Osteocyte (in vitro differentiated cells): ENCODE measurements at places on chromosomes 11 and 22. TPM values are rescaled to one million over a fixed set of nuclear protein-coding genes. Genes with fewer than 3 reads are reported as not detected.

- H3K36me3 ChIP-seq: no peaks in the 10 kb centered on the region
- H3K4me3 ChIP-seq: no peak overlapping the region
- H3K4me1 ChIP-seq: no peaks in the 10 kb centered on the region
- no peaks in the 10 kb centered on the region for H3K27me3 ChIP-seq
- H3K27ac ChIP-seq: no peak overlapping the region
These were observed 15.7 kb upstream of the NXPE4 start for GRCh38 chr11:114610984-114611944.

DNA sequence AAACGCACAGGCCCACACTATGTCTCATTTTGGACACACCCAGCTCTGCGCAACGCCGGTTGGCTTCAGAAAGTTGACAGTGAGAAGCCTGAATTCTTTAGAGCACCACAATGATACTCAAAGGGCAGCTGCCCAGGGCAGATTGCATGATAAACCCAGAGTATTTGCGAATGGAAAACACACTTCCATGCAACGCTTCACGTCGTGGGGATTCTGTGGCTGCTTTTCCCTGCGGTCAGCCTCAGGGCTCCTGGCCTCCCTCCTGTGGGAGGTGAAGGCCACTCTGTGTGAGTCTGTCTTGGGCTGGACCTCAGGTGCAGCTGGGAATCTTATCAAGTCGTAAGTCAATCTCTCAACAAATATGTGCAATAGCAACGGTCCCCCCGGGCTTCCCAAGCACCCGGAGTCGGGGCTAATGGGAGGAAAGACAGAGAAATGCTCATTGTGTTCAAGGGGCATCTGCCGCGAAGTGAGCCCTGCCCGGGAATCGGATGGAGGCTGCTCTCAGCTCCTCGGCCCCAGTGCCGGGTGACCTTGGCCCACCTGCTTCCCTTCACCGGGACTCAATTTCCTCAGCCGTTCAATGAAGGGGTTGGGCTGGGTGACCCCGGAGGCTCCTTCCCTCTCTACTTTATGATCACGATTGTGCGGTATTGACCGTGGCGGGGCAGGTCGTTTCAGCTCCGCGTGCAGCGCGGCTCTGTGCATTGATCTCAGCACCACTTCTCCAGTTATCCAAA lies 623.6 kb downstream of the BRD1 start:
- no peak overlapping the region for H3K27ac ChIP-seq
- H3K4me3 ChIP-seq: no peak overlapping the region
- no peaks in the 10 kb centered on the region for H3K36me3 ChIP-seq
- peak; percentile 64 for DNase-seq

DNA sequence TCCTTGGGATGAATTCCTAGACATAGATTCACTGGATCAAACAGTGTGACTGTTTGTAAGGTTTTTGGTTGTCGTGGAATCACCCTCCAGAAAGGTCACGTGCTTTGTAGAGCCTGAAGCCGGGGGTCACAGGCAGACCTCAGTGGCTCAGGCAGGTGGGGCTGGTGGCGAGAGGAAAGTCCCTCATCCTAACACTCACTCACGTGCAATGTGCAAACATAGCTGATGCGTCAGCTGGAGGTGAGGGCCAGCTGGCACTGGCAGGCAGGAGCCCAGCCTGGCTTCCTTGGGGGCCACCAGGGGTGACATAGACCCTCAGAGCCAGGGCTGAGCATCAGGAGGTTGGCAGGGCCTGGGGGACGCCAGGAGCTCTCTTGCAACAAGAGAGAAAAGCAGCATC lies 90.0 kb downstream of the ARHGAP8 start:
- no peaks in the 10 kb centered on the region for H3K4me1 ChIP-seq
- no peaks in the 10 kb centered on the region for H3K27me3 ChIP-seq
- H3K27ac ChIP-seq: no peak overlapping the region
- no peak for DNase-seq
- H3K4me3 ChIP-seq: no peak overlapping the region
- no peaks in the 10 kb centered on the region for H3K36me3 ChIP-seq

GRCh38 chr22:31329029-31329428 lies 17.1 kb downstream of the PATZ1 start:
- no peak overlapping the region for H3K27ac ChIP-seq
- no peak overlapping the region for H3K4me3 ChIP-seq
- H3K36me3 ChIP-seq: peaks cover 50% of the 10 kb centered on the region
- DNase-seq: no peak

DNA sequence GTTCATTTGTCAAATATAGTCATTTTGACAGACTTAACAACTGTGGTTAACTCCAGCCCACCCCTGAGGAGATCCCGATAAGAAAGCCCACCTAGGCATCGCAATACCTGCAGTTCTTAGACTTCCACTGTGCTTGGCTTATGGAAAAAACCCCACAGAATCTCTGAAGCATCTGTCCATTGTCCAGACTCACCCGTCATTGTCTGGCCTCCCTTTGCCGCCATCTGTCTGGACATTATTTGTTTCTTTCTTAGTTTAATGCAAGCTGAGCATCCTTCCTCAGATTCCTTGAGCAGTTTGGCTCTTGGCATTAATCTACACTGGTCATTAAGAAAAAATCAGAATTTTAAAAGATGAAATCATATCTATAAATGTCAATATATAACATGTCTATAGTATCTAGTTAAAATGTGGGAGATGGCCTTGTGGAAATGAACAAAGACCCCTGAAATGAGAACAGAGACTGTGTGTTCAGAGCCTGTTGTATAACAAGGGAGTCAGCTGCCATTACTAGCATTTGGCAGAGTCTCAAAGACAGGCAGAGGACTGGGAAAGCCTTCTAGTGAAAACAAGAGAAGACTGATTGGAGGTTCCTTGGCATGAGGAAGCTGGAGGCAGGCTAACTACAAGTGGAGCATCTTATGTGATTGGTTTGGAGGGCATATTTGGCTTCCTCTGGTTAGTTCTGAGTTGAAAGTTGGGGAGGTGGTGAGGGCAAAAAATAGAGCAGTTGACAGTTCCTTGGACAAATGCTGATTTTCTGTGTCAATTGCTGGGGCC lies 80.4 kb downstream of the SPON1 start:
- no peak overlapping the region for H3K27ac ChIP-seq
- no peaks in the 10 kb centered on the region for H3K36me3 ChIP-seq
- H3K27me3 ChIP-seq: peaks cover 4% of the 10 kb centered on the region
- no peak for DNase-seq

- no peak overlapping the region for H3K4me3 ChIP-seq
- H3K27ac ChIP-seq: no peak overlapping the region
- DNase-seq: no peak
- peaks cover 71% of the 10 kb centered on the region for H3K27me3 ChIP-seq
- H3K36me3 ChIP-seq: no peaks in the 10 kb centered on the region
These were observed 186.8 kb upstream of the CADM1 start for GRCh38 chr11:115691030-115691429.

GRCh38 chr22:24186352-24186740 lies 5.1 kb downstream of the SUSD2 start:
- no peak overlapping the region for H3K27ac ChIP-seq
- no peaks in the 10 kb centered on the region for H3K36me3 ChIP-seq
- DNase-seq: peak; percentile 82

DNA sequence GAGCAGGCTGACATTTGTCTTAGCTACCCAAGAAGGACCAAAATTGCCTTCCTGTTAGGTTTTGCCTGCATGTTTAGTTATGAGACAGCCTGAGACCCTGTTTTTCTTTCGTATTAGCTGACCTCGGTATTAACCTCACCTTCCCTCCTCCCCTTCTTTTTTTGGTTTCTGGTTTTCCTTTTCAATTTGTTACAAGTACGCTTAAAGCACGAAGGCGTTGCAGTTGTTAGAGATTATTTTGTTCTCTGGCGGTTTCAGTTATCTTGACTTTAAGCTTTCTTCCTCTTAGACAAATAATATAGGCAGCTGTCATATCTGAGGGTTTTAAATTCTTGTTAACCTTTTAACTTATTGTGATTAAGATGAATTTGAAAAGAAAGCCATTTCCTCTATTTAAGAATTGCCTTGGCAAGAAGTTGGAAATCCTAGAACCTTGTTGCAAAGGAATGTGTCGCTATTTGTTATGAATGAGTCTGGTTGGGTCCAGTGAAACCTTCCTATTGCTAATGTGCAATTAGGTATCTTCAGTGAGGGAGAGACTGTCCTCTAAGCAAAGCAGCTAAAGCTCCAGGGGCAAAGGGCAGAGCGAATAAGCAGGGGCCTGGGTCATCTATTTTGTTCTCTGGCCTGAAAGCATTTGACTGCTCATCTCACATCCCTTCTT lies 45.7 kb downstream of the PACS1 start:
- peaks cover 66% of the 10 kb centered on the region for H3K4me1 ChIP-seq
- H3K27ac ChIP-seq: peak overlapping the region; percentile 20
- no peaks in the 10 kb centered on the region for H3K27me3 ChIP-seq
- H3K4me3 ChIP-seq: no peak overlapping the region

GRCh38 chr11:46050003-46050461 lies 71.2 kb downstream of the PHF21A start:
- DNase-seq: no peak
- peaks cover 20% of the 10 kb centered on the region for H3K4me1 ChIP-seq
- H3K27ac ChIP-seq: peak overlapping the region; percentile 72
- H3K27me3 ChIP-seq: no peaks in the 10 kb centered on the region
- peaks cover 16% of the 10 kb centered on the region for H3K36me3 ChIP-seq
- no peak overlapping the region for H3K4me3 ChIP-seq

- H3K27ac ChIP-seq: no peak overlapping the region
- DNase-seq: no peak
- H3K27me3 ChIP-seq: peaks cover 23% of the 10 kb centered on the region
- H3K36me3 ChIP-seq: no peaks in the 10 kb centered on the region
- peaks cover 3% of the 10 kb centered on the region for H3K4me1 ChIP-seq
These were observed 65.1 kb downstream of the SCUBE1 start for GRCh38 chr22:43277987-43278601.

DNA sequence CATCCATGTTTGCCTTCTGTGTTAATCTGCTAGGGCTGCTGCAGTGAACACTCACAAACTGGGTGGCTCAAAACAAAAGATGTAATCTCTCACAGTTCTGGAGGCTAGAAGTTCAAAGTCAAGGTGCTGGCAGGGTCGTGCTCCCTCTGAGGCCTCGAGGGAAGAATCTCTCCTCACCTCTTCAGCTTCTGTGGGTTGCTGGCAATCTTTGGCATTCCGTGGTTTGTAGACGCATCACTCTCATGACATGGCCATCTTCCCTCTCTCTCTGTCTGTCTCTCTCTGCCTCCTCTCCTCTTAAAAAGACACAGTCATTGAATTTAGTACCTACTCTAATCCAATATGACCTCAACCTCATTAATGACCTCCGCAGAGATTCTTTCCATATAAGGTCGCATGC lies 78.8 kb downstream of the TSPAN18 start:
- no peak overlapping the region for H3K4me3 ChIP-seq
- DNase-seq: no peak
- peaks cover 9% of the 10 kb centered on the region for H3K4me1 ChIP-seq
- H3K27me3 ChIP-seq: peaks cover 22% of the 10 kb centered on the region
- H3K36me3 ChIP-seq: no peaks in the 10 kb centered on the region

DNA sequence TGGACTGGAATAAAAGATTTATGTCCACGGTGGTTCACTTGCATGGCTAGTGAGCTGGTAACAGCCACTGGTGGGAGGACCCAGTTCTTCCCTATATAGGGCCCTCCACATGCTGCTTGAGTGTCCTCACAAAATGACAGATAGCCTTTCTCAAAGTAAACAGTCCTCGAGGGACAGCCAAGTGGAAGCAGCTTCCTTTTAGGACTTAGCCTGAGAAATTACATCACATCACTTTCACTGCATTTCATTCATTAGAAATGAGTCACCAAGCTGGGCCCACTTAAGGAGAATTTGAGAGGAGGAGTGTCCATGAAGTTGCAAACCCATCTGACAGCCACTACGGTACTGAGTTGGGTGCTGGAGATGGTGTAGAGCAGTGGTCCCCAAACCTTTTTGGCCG lies 7.0 kb downstream of the ISX start:
- H3K36me3 ChIP-seq: no peaks in the 10 kb centered on the region
- H3K27me3 ChIP-seq: no peaks in the 10 kb centered on the region
- no peak overlapping the region for H3K27ac ChIP-seq
- H3K4me3 ChIP-seq: no peak overlapping the region

- H3K4me3 ChIP-seq: no peak overlapping the region
- no peak for DNase-seq
- H3K36me3 ChIP-seq: peaks cover 2% of the 10 kb centered on the region
These were observed 846.0 kb downstream of the TBC1D22A start for GRCh38 chr22:47608421-47608820.

GRCh38 chr22:24040946-24041345 lies 29.8 kb downstream of the CABIN1 start:
- no peak overlapping the region for H3K27ac ChIP-seq
- H3K27me3 ChIP-seq: no peaks in the 10 kb centered on the region
- H3K4me3 ChIP-seq: no peak overlapping the region
- peak; percentile 36 for DNase-seq
- H3K4me1 ChIP-seq: peaks cover 19% of the 10 kb centered on the region

- H3K27ac ChIP-seq: no peak overlapping the region
- no peaks in the 10 kb centered on the region for H3K27me3 ChIP-seq
- DNase-seq: no peak
- H3K36me3 ChIP-seq: no peaks in the 10 kb centered on the region
- H3K4me3 ChIP-seq: no peak overlapping the region
These were observed 196.4 kb upstream of the TENM4 start for GRCh38 chr11:79637219-79637618.

GRCh38 chr11:72932132-72932570 lies 117.9 kb downstream of the ATG16L2 start:
- no peak overlapping the region for H3K4me3 ChIP-seq
- no peak overlapping the region for H3K27ac ChIP-seq
- no peak for DNase-seq
- peaks cover 11% of the 10 kb centered on the region for H3K4me1 ChIP-seq
- no peaks in the 10 kb centered on the region for H3K27me3 ChIP-seq

GRCh38 chr22:48697223-48697622 lies 1130.5 kb downstream of the BRD1 start:
- no peak overlapping the region for H3K4me3 ChIP-seq
- no peaks in the 10 kb centered on the region for H3K36me3 ChIP-seq
- H3K27ac ChIP-seq: no peak overlapping the region
- H3K4me1 ChIP-seq: no peaks in the 10 kb centered on the region
- H3K27me3 ChIP-seq: no peaks in the 10 kb centered on the region

- H3K4me1 ChIP-seq: peaks cover 3% of the 10 kb centered on the region
- DNase-seq: no peak
- H3K27me3 ChIP-seq: peaks cover 14% of the 10 kb centered on the region
- H3K36me3 ChIP-seq: no peaks in the 10 kb centered on the region
- no peak overlapping the region for H3K27ac ChIP-seq
- H3K4me3 ChIP-seq: no peak overlapping the region
These were observed 5.0 kb upstream of the PANX2 start for GRCh38 chr22:50165436-50166123.

GRCh38 chr11:12693479-12694182 lies 19.4 kb downstream of the TEAD1 start:
- DNase-seq: no peak
- H3K27me3 ChIP-seq: no peaks in the 10 kb centered on the region
- H3K27ac ChIP-seq: peak overlapping the region; percentile 99
- H3K4me1 ChIP-seq: peaks cover 86% of the 10 kb centered on the region
- H3K36me3 ChIP-seq: peaks cover 3% of the 10 kb centered on the region

Gene SHANK3
- total RNA-seq: 4.7 and 4.8 TPM in 2 replicates

Gene YAP1
- 126 and 128 TPM in 2 replicates for total RNA-seq

Gene TMEM126B
- total RNA-seq: 44.3 and 49.0 TPM in 2 replicates

Gene NNMT
- total RNA-seq: 65.4 and 79.5 TPM in 2 replicates

Gene TH
- 0.75 and 0.89 TPM in 2 replicates for total RNA-seq

Gene GAS2
- 0.52 and 0.70 TPM in 2 replicates for total RNA-seq

Gene PHF21B
- 0.54 TPM in 1 of 2 replicates, not detected in the other for total RNA-seq

Gene TRPM5
- total RNA-seq: not detected in 2 replicates

Gene ASCL3
- not detected in 2 replicates for total RNA-seq

Gene SAA4
- total RNA-seq: not detected in 2 replicates

Gene MRGPRE
- not detected in 2 replicates for total RNA-seq
